Dermis blood vessel endothelial cell (primary cell): ENCODE measurements at places on chromosomes 5 and 9.

DNA sequence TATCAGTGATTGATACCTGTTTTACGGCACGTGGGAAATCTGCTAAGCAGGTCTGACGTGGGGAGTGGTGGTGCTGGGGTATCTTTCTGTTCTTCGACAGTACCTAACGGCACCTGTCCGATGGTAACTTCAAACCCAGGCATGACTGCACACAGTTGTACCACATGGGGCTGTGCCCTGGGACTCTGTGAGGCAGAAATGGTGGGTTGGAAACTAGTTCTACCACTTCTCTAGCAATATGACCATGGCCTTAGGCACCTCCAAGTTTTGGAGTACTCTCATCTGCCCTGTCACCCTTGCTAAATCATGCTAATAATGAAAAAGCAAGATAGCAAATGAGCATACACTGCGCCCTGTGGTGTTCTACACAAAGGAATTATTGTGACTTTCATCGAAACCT, 30.9 kb downstream of the EPB41L4B start:
- no peak for DNase-seq

DNA sequence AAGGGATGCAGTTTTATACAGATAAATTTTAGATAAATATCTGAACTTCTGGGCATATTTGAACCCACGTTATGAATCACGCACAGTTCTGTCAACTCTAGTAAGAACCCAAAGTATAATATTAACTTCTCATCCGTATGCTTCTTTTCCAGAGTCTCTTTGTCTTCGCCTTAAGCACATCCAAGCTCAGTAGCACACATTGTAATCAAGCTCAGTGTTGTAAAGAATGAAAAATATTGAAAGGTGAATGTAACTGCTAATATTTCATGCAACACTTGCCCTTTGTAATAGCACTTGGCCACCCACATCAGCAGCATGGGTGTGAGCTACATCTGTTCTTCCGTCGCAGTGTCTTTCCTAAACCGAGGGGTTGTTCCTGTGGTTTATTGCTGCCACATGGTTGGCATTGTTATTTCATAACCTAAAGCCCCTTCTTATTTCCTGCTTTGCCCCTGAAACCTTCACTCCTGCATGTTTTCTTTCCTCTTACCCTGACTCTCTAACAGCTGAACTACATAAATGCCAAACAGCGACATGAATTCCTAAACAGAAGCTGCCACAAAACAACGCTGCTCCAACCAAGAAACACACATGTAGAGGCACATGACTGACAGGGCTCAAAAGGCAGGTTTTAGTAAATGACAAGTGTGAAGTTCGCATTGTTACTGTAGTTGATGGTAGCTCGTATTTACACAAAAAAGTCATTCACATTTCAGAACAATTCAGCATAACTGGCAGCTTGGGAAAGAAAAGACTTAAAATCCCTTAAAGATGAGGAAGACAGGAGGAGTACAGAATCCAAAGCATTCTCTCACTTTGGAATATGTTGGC, 190.1 kb upstream of the MEF2C start:
- no peak for DNase-seq

- DNase-seq, result no peak
Measured at GRCh38 chr5:104643320-104643719, 1080.7 kb upstream of the NUDT12 start.

DNA sequence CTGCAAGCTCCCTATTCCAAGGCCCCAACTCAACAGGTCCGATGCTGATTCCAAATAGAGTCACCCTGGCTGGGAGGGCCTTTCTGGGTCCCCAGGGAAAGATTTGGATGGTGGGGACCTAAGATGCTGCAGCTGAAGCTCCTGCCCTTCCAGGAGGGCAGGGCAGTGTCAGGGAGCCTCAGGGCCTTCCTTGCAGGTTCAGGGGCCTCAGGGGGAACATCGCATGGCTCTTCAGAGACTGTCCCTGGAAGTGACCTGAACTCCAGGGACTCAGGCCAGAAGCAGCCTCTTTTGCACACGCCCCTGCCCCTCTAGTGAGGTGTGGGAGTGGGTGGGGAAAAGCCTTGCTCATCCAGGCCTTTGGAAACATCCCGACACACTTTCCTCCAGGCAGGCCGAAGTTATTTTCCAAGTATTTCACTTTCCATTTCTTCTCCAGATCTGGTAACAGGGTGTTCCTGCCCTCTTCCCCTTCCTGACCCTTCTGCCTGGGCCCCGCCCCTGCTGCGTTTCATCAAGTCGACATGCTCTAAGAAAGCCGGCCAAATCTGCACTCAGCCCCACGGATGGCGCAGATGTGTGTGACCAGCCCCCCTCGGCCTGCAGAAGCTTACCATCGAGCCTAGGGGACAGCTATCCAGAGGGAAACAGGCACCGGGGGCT, 159.5 kb downstream of the FGF18 start:
- DNase-seq, result no peak

- no peak for DNase-seq
Measured at GRCh38 chr9:122060481-122060880, 32.6 kb downstream of the TTLL11 start.
